ENCODE measurements at places on chromosomes 12 and 14.

- no peak for DNase-seq
Observed at GRCh38 chr12:14868916-14869506, 16.6 kb downstream of the MGP start.

GRCh38 chr12:89257340-89257739, 95.0 kb downstream of the DUSP6 start:
- no peak for DNase-seq

GRCh38 chr14:91155626-91156089, 41.8 kb downstream of the DGLUCY start:
- DNase-seq = no peak

GRCh38 chr14:85399186-85399585, 130.8 kb upstream of the FLRT2 start:
- no peak for DNase-seq

GRCh38 chr14:101473795-101474562, 87.3 kb upstream of the DIO3 start:
- peak; percentile 50 for DNase-seq
